ENCODE measurements at places on chromosomes 5 and 9. TPM values are rescaled to one million over a fixed set of nuclear protein-coding genes. Genes with fewer than 3 reads are reported as not detected.

DNA sequence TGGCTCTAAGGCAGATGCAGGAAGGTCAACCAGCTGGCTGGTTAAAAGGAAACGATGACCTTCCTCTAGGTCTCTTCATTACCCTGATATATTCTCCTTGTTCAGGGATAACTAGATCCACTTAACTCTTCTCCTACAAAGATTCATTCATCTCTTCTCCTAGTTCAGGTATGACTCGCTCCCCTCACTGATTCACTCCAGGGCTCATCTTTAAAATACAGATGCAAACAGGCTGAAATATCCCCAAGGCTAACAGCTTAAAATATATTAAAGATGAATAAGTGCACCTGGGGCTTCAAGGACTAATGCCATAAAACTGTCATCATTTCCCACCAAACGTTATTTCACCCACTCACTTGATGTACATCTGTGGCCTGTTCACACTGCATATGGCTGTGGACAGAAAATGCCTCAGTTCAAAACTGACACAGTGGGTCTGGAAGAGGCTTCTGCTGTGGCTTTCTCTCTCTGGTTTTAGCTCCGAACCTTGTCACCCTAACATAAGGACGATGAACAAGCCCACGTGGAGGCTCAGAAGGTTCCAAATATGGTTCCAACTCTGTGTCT, 366.9 kb downstream of the DEPDC1B start:
- DNase-seq, result no peak

The GPR150 gene
- 0.74 TPM for total RNA-seq

GRCh38 chr9:3507395-3508077, 18.3 kb downstream of the RFX3 start:
- DNase-seq, result no peak

DNA sequence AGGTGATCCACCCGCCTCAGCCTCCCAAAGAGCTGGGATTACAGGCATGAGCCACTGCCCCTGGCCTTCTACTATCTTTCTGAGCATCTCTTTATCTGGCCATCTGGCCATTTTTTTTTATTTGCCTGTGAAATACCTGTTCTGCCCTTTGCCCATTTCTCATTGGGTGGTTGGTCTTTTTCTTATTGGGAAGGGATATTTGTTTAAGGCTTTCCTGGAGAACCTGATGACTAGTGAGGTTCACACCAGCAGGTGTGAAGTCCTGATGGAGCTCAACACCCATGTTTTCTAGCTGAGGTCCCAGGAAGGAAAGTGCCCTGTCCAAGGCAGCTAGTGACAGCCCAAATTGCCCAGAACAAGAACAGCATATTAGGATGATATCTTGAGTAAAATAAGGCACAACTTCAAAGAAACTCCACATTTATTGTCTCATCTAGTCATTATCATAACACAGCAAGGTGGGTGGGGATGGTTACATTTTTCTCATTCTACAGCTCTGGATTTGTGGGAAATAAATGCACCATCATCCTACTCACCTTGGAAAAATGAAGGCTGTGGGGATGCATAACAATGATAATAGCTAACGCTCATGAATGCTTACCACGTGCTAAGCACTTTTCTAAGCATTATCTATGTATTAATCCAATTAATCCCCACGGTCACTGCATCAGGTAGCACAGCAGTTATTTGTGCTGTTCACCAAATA, 20.3 kb downstream of the SLC36A3 start:
- no peak for DNase-seq

GRCh38 chr9:112443200-112443599, 43.4 kb upstream of the KIAA1958 start:
- DNase-seq, result no peak

DNA sequence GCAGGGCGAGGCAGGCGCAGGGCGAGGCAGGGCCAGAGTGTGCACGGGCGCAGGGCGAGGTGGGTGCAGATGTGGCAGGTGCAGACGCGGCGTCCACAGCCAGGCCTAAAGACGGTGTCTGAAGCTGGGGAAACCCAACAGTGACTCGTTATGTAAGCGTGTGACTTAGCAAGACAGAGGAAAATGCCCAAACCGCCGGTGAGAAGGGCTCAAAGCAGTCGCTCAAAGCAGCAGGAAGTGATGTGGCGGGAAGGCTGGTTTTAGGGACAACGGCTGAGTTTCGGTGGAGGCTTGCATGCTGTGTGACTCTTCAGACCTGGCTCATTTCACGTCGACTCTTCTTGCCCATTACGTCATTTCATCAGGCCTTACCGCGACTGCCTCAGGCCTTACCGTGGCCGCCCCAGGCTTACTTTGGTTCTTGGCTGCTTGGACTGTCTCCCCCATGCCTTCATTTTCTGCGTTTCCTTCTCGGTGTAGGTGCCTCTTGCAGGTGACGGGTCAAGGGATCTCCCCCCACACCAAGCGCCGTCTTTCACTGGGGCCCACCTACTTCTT, 50.5 kb upstream of the EXOC3 start:
- no peak for DNase-seq
